ENCODE measurements at places on chromosomes 6 and 20. TPM values are rescaled to one million over a fixed set of nuclear protein-coding genes. Genes with fewer than 3 reads are reported as not detected.
A peak's percentile ranks its signal among the peaks of the same experiment; 100 is the strongest.

- H3K27me3 ChIP-seq = no peaks in the 10 kb centered on the region
- no peaks in the 10 kb centered on the region for H3K36me3 ChIP-seq
- H3K4me3 ChIP-seq = no peak overlapping the region
- H3K4me1 ChIP-seq = no peaks in the 10 kb centered on the region
- no peak for DNase-seq
Measured at GRCh38 chr20:63500151-63500901, 1.4 kb upstream of the EEF1A2 start.

DNA sequence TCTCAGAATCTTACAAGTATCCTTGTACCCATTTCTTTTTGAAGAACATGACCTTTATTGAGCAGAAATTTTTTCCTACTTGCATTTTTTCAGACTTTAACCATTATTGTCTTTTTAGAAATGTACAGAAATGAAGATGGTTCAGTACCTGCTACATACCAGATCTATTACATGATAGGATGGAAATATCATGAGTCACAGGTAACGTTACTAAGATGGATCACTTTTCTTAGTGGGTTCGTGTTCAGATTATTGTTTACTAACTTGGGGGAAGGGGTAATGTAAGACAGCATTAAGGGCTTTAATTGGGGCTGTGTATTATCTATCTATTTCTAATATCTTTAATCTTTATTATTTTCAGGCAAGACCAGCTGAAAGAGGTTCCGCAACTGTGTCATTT, 31.9 kb downstream of the NDUFAF5 start:
- DNase-seq = no peak
- no peak overlapping the region for H3K27ac ChIP-seq
- peaks cover 8% of the 10 kb centered on the region for H3K4me1 ChIP-seq
- H3K4me3 ChIP-seq = no peak overlapping the region
- peaks cover 13% of the 10 kb centered on the region for H3K36me3 ChIP-seq
- H3K27me3 ChIP-seq = no peaks in the 10 kb centered on the region

- H3K27ac ChIP-seq = no peak overlapping the region
- DNase-seq = peak; percentile 29
- no peaks in the 10 kb centered on the region for H3K27me3 ChIP-seq
- H3K36me3 ChIP-seq = no peaks in the 10 kb centered on the region
Measured at GRCh38 chr6:39137245-39137644, 22.3 kb upstream of the SAYSD1 start.

- H3K36me3 ChIP-seq = no peaks in the 10 kb centered on the region
- no peak overlapping the region for H3K27ac ChIP-seq
- no peak overlapping the region for H3K4me3 ChIP-seq
- H3K4me1 ChIP-seq = no peaks in the 10 kb centered on the region
Measured at GRCh38 chr20:19361790-19362189, 149.3 kb downstream of the SLC24A3 start.

DNA sequence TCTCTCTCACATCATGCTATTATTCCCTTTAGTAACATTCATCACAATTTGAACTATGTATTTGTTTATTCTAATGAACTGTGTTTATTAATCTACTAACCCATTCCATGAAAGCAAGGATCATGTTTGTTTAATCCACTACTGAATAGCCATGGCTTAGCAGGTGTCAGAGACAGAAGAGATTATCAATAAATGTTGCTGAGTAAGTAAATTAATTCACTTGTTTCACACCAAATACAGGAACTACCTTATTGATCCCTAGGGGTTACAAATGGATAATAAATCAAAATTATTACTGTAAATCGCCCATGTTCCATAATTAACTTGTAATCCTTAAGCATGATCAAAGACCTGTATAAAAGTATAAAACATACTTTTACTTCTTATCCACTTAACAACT, 76.6 kb downstream of the PHIP start:
- no peak overlapping the region for H3K27ac ChIP-seq
- H3K36me3 ChIP-seq = peaks cover 22% of the 10 kb centered on the region
- H3K4me1 ChIP-seq = peaks cover 19% of the 10 kb centered on the region
- no peak for DNase-seq
- H3K27me3 ChIP-seq = no peaks in the 10 kb centered on the region
- no peak overlapping the region for H3K4me3 ChIP-seq

GRCh38 chr6:13872681-13873080, 52.1 kb upstream of the RNF182 start:
- H3K4me1 ChIP-seq = no peaks in the 10 kb centered on the region
- H3K27ac ChIP-seq = no peak overlapping the region
- no peaks in the 10 kb centered on the region for H3K36me3 ChIP-seq
- H3K4me3 ChIP-seq = no peak overlapping the region
- peaks cover 4% of the 10 kb centered on the region for H3K27me3 ChIP-seq
- DNase-seq = no peak

DNA sequence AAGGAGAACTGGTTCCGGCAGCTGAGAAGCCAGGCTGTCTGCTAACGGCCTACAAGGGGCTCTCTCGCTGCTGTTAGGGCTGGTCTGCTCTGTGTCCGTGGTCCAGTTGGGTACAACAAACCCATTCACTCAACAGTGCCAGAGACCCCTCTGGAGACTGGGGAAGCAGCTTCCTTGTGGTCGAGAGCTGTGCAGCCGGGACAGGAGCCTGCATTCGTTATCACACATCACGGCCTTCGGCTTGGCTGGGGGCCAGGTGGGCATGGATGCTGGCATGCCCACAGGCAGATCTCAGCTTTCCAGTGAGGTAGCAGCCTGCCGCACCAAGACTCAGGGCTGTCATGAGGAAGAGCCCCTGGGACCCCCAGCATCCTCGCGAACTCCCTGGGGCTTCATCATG, 124.7 kb downstream of the PREX1 start:
- peaks cover 8% of the 10 kb centered on the region for H3K36me3 ChIP-seq
- H3K4me3 ChIP-seq = no peak overlapping the region
- DNase-seq = no peak
- no peaks in the 10 kb centered on the region for H3K4me1 ChIP-seq
- H3K27ac ChIP-seq = no peak overlapping the region

GRCh38 chr6:73236144-73236750, 11.0 kb upstream of the KHDC1L start:
- no peak overlapping the region for H3K27ac ChIP-seq
- no peak overlapping the region for H3K4me3 ChIP-seq
- DNase-seq = no peak
- H3K4me1 ChIP-seq = no peaks in the 10 kb centered on the region
- no peaks in the 10 kb centered on the region for H3K27me3 ChIP-seq

GRCh38 chr6:150641398-150642139, 41.9 kb downstream of the PLEKHG1 start:
- no peak overlapping the region for H3K4me3 ChIP-seq
- no peaks in the 10 kb centered on the region for H3K36me3 ChIP-seq
- DNase-seq = peak; percentile 51
- H3K4me1 ChIP-seq = peaks cover 7% of the 10 kb centered on the region

GRCh38 chr6:116461932-116462885, 1.0 kb downstream of the CALHM6 start:
- no peak overlapping the region for H3K27ac ChIP-seq
- peaks cover 26% of the 10 kb centered on the region for H3K27me3 ChIP-seq
- no peaks in the 10 kb centered on the region for H3K36me3 ChIP-seq
- H3K4me3 ChIP-seq = no peak overlapping the region

- no peak overlapping the region for H3K27ac ChIP-seq
- peaks cover 7% of the 10 kb centered on the region for H3K36me3 ChIP-seq
- peaks cover 20% of the 10 kb centered on the region for H3K4me1 ChIP-seq
- H3K27me3 ChIP-seq = no peaks in the 10 kb centered on the region
- H3K4me3 ChIP-seq = no peak overlapping the region
Measured at GRCh38 chr6:12026833-12027232, 14.7 kb downstream of the HIVEP1 start.

GRCh38 chr6:168088161-168089053, 9.4 kb upstream of the FRMD1 start:
- H3K27ac ChIP-seq = no peak overlapping the region
- no peaks in the 10 kb centered on the region for H3K27me3 ChIP-seq
- no peak for DNase-seq
- H3K36me3 ChIP-seq = no peaks in the 10 kb centered on the region
- no peaks in the 10 kb centered on the region for H3K4me1 ChIP-seq

GRCh38 chr6:73542891-73543290, 22.1 kb upstream of the EEF1A1 start:
- no peak overlapping the region for H3K27ac ChIP-seq
- no peaks in the 10 kb centered on the region for H3K36me3 ChIP-seq
- no peaks in the 10 kb centered on the region for H3K4me1 ChIP-seq
- no peaks in the 10 kb centered on the region for H3K27me3 ChIP-seq

DNA sequence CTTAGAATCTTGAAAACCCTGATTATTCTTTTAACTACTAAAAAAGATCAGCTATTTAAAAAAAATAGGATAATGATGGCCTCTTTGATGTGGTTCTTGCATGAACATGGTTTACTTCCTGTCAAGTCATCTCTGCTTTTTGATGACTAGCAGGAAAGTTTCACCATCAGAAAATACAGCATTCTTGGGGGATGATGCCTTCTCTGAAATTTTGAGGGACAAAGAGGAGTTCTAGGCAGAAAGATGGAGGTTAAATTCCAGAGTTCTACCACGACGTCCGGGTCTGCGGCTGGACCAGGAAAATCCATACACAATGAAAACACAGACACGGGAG, 130.4 kb downstream of the OLIG3 start:
- no peaks in the 10 kb centered on the region for H3K27me3 ChIP-seq
- H3K36me3 ChIP-seq = no peaks in the 10 kb centered on the region
- no peak for DNase-seq
- no peak overlapping the region for H3K4me3 ChIP-seq
- H3K27ac ChIP-seq = no peak overlapping the region
- no peaks in the 10 kb centered on the region for H3K4me1 ChIP-seq

DNA sequence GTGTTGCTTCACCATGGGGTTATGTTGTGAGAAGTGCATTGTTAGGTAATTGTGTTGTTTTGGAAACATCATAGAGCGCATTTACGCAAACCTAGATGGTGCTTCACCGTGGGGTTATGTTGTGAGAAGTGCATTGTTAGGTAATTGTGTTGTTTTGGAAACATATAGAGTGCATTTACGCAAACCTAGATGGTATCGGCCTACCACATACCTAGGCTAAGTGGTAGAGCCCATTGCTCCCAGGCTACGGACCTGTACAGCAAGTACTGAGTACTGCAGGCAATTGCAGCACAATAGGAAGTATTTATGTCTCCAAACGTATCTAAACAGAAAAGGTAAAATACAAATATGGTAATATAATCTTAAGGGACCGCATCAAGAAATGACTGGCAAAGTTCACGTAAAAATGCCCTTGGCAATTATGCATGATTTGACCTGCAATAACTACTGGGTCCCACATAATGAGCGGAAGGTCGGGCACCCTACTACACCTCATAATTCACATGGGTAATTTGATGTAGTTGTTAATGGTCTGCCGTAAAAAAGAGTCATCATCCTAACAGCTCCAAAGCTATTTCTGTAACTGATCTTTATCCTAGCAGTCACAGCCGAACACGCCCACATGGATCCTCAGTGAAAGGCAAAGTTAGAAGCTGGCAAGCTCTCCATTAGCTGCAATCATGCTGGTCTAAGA, 76.0 kb downstream of the RSPH3 start:
- H3K27ac ChIP-seq = no peak overlapping the region
- no peaks in the 10 kb centered on the region for H3K36me3 ChIP-seq
- no peaks in the 10 kb centered on the region for H3K27me3 ChIP-seq
- H3K4me3 ChIP-seq = no peak overlapping the region

DNA sequence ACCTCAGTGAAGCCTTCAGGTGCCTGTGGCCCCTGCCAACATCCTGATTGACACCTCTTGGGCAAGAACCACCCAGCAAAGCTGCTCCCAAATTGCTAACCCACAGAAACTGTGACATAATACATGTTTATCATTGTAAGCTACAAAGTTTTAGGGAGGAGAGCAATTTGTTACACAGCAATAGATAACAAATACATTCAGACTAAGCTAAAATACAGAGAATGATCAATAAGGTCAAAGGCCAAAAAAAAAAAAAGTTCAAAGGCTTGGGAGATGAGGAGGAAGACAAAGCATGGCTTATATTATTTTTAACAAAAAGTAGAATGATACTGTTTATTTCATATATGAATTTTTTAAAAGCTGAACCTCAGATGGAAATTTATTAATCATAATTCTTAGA, 105.9 kb downstream of the ID4 start:
- H3K27me3 ChIP-seq = no peaks in the 10 kb centered on the region
- DNase-seq = no peak
- no peaks in the 10 kb centered on the region for H3K4me1 ChIP-seq
- H3K36me3 ChIP-seq = no peaks in the 10 kb centered on the region

- H3K27me3 ChIP-seq = no peaks in the 10 kb centered on the region
- H3K4me3 ChIP-seq = no peak overlapping the region
- H3K4me1 ChIP-seq = no peaks in the 10 kb centered on the region
- no peaks in the 10 kb centered on the region for H3K36me3 ChIP-seq
Measured at GRCh38 chr20:24497851-24498250, 28.4 kb downstream of the SYNDIG1 start.

- no peak for DNase-seq
- no peaks in the 10 kb centered on the region for H3K27me3 ChIP-seq
- H3K27ac ChIP-seq = no peak overlapping the region
- H3K4me3 ChIP-seq = no peak overlapping the region
- no peaks in the 10 kb centered on the region for H3K36me3 ChIP-seq
Measured at GRCh38 chr6:48743738-48744137, 632.7 kb upstream of the PTCHD4 start.

DNA sequence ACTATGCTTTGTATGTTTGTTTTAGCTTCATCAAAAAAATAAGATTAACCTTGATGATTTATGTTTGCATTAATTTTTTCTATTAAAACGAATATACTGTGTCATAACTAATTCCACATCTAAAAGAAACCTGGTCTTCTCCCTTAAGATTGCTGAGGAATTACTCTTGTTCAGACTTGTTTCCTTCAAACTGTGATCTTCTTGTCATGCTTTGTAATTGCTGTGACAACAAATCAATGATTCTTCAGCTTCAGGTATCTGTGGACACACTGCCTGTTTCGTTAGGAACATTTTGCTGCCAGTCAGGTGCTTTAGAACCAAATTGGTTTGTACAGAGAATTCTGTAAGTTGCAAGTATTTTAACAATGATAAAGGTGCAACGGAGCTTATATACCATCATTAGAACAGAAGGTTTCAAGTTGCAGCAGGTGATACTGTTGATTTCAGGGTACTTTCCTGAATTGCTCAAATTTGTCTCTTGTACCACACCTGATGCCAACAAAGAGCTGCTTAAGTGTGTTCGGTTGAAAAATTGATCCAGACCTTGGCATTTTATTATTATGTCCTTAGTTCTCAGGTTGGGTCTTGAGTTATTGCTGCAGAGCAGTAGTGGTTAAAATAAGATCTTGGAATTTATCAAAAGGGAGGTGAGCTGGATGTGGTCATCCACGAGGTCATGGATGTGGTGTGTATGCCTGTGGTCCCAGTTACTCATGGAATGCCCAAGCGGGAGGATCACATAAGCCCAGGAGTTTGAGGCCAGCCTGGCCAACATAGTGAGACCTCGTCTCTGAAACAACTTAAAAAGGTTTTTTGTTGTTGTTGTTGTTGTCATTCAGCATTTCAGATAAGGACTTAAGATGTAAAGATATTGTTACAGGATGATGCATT, 19.5 kb downstream of the SYTL3 start:
- no peaks in the 10 kb centered on the region for H3K36me3 ChIP-seq
- no peaks in the 10 kb centered on the region for H3K4me1 ChIP-seq
- H3K27ac ChIP-seq = no peak overlapping the region
- no peak for DNase-seq

Gene HLA-DQA1
- polyA plus RNA-seq = not detected

Gene C6orf52
- polyA plus RNA-seq = 0.27 TPM

Gene ADGRF1
- polyA plus RNA-seq = not detected

Gene SYCP2L
- not detected for polyA plus RNA-seq

Gene GNRH2
- polyA plus RNA-seq = 0.13 TPM

Gene PPP1R16B
- polyA plus RNA-seq = 32.4 TPM

Gene PPP1R14C
- polyA plus RNA-seq = not detected

Data from endothelial cell of umbilical vein (primary cell).